ENCODE measurements at places on chromosomes 7 and 10.

DNA sequence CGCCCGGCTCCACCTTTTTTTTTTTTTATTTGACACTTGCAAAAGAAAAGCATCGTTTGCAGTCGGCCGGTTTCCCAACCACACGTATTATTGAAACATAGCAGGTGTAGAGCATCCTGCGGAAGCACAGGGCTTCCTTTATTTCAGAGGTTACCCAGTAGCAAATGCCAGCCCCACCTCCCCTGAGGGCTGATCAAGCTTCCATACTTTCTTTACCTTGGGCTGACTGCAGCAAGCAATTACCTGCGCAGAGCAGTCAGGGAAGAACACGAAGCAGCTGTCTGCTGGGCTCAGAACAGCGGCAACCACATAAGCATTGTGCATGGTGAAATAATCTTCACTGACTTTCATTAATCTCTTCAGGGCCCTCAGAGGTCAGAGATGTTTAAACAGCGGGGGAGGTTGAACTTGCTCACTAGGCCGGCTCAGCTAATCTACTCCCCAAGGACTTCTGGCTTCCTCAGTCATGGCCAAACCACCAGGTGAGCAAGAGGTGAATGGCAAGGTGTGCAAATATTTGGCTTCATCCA, 784.7 kb upstream of the AUTS2 start:
- no peak for DNase-seq

GRCh38 chr7:92546856-92547497, 18.4 kb downstream of the RBM48 start:
- DNase-seq = no peak

- DNase-seq = no peak
Observed at GRCh38 chr10:44386546-44387052, 1.7 kb upstream of the CXCL12 start.

DNA sequence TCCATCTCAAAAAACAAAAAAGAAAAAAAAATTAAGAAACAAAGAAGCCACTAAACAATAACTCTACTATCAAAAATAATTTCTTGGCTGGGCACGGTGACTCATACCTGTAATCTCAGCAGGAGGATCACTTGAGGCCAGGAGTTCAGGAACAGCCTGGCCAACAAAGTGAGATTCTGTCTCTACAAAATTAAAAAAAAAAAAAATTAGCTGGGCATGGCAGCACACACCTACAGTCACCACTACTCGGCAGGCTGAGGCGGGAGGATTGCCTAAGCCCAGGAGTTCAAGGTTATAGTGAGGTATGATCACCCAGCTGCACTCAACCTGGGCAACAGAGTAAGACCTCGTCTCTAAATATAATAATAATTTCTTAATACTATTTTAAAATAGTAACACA, 69.0 kb downstream of the PARD3 start:
- no peak for DNase-seq

- DNase-seq = no peak
Observed at GRCh38 chr10:126417220-126417825, 29.0 kb upstream of the ADAM12 start.

All from activated gamma-delta T cell treated with anti-CD3 and anti-CD28 coated beads, Interleukin-2, amount 50 U/mL, for 16 hours (primary cell).